ENCODE measurements at places on chromosomes 13 and 19.

DNA sequence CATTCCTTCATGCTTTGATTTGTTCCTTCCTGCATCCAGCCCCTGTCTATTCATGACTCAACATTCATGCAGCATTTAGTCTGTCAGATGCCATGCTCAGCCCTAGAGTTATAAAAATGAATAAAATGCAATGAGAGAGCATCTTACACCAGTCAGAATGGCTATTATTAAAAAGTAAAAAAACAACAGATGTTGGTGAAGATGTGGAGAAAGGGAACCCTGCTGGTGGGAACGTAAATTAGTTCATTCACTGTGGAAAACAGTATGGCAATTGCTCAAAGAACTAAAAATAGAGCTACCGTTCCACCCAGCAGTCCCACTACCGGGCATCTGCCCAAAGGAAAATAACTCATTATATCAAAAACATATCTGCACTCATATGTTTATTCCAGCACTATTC, 70.0 kb upstream of the GTF3A start:
- no peak for DNase-seq

DNA sequence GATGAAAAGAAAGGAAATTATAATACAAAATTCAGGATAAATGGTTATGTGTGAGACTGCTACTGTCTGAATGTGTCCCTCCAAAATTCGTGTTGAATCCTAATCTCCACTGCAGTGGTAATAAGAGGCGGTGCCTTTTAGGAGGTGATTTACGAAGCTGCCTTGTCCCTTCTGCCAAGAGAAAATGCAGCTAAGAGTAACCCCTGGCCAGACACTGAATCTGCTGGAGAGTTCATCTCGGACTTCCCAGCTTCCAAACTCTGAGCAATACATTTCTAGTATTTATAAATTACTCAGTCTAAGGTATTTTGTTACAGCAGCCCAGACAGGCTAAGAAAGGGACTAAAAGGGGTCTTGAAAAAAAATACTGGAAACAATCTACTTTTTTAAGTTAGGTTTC, 152.6 kb downstream of the KLF12 start:
- no peak for DNase-seq

DNA sequence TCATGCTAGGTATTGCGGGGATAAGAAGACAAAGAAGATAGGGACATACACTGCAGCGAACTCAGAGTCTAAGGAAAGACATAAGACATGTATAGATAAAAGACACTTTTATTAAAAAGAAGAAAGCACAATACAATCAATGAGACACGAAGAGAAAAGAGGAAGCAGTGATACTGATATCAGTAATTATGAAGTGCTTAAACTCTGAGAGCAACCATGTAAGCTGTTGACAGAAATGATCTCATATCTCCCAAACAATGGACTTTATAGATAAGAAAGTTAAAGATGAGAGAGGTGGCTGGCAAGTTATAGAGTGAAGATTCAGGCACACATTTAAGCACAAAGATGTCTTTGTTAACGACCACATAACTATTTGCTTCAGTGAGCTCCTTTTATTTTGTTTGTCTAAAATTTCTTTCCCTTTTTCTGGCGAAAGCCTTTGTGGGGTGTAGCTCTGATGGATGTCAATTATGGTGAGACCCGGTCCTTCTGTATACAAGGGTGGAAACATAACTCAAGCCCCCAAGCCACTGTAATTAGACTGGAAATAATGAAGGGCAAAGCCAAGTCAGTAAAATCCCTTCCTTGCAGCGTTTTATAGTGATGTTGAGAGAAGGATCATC, 818.0 kb upstream of the SLC10A2 start:
- no peak for DNase-seq

DNA sequence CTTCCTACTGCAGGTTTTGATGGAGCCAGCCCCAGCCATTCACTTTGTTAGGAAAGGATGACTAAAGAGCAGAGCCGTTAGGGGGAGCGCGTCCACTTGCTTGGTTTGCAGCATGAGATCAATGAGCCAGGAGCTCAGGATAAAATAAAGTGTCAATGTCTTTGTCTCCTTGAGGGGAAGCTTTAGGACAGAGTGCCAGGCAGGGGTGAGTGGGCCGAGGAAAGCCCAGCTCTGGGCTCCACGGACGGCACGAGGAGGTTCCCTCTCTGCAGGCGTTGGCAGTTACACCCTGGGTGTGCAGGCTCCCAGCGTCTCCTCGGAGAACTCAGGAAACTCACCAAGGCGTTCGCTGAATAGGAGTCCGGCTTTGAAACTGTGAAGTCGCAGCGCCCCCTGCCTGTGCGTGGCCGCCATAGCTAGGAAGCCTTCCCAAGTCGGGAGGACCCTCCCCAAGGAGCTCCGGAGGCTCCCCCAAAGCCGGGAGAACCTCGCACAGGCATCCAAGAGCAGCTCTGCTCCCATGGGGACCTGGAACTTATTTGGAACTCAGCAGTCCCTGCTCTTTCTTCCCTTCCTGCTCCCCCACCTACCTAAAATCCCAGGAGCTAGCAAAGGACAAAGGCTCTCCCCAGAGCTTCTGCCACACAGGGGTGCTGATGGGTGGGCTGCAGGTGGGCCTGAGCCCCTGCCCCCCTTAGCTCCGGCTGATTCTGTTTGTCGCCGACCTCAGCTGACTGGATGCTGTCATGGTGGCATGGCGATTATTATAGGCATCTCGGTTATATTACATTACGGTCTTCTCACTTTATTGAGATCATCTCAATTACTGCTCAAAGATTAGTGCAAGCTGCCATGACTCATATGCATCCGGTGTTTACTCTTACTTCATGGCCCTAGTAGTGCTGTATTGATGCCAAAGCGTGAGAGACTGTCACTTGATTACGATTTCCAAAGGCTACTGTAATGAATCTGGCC, 34.4 kb downstream of the GSX1 start:
- peak; percentile 67 for DNase-seq

GRCh38 chr13:28394422-28394821, 100.5 kb downstream of the FLT1 start:
- DNase-seq = peak; percentile 70

GRCh38 chr13:113919761-113920559, 53.9 kb downstream of the C13orf46 start:
- DNase-seq = no peak

GRCh38 chr13:33994826-33995502, 177.0 kb downstream of the RFC3 start:
- DNase-seq = no peak

DNA sequence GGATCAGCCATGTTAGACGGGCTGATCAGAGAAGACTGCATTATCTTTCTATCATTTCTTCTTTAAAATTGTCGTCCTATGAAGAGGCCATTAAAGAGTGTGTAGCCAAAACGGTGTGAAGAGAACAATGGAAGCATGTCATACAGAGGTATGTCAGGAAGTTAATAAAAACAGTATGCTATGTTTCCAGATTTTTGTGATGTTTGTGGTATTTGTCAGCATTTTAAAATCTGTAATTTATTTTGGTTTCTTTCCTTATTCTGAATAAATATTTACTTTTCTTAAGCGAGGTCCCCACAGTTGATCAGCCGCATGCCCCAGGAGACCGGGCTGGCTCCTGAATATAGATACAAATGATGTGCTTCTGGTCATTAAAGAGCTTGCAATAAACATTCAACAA, 142.9 kb upstream of the SERP2 start:
- peak; percentile 33 for DNase-seq

- DNase-seq = no peak
These were observed 1.9 kb downstream of the SLITRK6 start for GRCh38 chr13:85797311-85797710.
